ENCODE measurements at places on chromosomes 13 and 19. TPM values are rescaled to one million over a fixed set of nuclear protein-coding genes. Genes with fewer than 3 reads are reported as not detected.
A peak's percentile ranks its signal among the peaks of the same experiment; 100 is the strongest.

DNA sequence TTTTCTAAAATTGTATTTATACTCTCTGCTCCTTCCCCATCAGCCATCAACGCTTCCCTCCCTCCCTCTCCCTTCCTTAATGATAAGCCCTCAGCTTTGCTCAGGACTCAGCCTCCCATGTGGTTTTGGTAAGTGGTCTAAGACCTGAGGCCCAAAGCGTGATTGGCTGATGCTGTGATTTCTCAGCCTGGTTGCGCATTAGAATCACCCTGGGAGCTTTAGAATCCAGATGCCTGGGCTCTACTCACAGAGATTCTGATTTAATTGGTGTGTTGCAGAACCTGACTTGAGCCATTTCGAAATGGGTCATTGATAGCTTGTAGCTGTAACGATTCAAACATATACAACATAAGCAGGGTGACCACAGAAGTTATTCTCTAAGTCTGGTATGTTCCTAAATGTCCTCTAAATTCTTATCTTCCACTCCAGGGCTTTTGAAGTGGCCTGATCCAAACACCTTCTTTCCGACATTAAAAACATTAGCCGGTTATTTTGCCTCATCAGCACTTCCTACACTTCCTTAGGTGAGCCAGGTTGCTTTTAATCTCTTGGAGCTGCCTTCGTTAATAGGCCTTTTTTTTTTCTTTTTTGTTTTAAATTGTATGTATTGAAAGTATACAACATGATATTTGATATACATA, 60.6 kb downstream of the LRCH1 start:
- peak; percentile 69 for DNase-seq

- DNase-seq: no peak
Observed at GRCh38 chr19:41700381-41701195, 7.8 kb upstream of the CEACAM5 start.

DNA sequence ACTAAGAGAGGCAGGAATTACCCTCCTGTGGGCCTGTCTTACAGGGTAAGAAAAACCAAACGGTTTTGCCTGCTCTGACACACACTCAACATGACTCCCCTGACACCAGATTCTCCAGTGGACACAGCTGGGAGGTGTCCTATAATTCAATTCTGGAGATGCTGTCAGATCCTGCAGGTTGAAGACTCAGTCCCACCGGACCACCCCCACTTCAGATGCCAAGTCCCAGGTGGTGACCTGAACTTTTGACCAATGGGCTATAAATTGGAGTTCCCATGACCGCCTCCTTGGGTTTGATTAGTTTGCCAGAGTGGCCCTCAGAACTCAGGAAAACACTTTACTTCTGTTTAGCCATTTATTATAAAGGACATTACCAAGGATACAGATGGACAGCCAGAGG, 52.6 kb downstream of the RGCC start:
- DNase-seq: no peak

GRCh38 chr19:660793-661426, 2.1 kb downstream of the RNF126 start:
- DNase-seq: no peak

GRCh38 chr13:114071410-114071809, 61.0 kb downstream of the RASA3 start:
- no peak for DNase-seq

- DNase-seq: no peak
Observed at GRCh38 chr13:97390941-97391600, 42.9 kb upstream of the RAP2A start.

The SPPL2B gene
- 21.1 TPM for polyA plus RNA-seq

- no peak for DNase-seq
Observed at GRCh38 chr19:55503157-55503501, 14.9 kb downstream of the SSC5D start.

The FOSB gene
- 0.77 TPM for polyA plus RNA-seq

The OR4F17 gene
- not detected for polyA plus RNA-seq

- DNase-seq: no peak
Observed at GRCh38 chr13:112838038-112838841, 130.8 kb upstream of the MCF2L start.

- DNase-seq: peak; percentile 59
Observed at GRCh38 chr19:15072930-15073647, 8.9 kb upstream of the OR1I1 start.

GRCh38 chr19:53868892-53869804, 1.5 kb downstream of the MYADM start:
- DNase-seq: peak; percentile 94

The SLC10A2 gene
- not detected for polyA plus RNA-seq

The VSTM1 gene
- polyA plus RNA-seq: not detected

The OR7D2 gene
- polyA plus RNA-seq: not detected
